ENCODE measurements at places on chromosomes 4 and X.
A peak's percentile ranks its signal among the peaks of the same experiment; 100 is the strongest.

DNA sequence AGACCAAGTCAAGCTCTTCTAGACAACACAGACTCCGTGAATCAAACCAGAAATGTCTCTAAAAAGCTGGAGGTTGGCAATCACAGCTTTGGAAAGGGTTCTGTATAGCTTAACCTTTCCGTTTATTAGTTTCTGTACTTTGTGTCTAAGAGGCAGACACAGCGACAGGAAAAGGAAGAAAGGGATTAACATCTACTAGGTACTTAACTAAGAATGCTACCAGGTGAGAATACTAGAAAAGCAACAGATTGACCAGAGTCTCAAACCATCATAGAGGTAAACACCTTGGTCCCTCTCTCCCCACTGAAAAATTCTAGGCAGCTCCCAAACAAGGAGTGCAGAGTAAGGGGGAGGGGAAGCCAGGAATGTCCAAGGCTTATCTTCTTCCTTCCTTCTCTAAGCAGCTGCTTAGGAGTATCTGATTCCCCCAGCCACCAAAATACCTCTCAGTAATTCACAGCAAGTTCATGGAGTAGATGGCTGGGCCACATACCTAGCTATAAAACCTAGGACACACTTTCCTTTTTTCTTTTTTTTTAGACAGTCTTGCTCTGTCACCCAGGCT, 80.8 kb downstream of the APBB2 start:
- no peak for DNase-seq

GRCh38 chrX:44908153-44908552, 35.2 kb downstream of the KDM6A start:
- peak; percentile 14 for DNase-seq

DNA sequence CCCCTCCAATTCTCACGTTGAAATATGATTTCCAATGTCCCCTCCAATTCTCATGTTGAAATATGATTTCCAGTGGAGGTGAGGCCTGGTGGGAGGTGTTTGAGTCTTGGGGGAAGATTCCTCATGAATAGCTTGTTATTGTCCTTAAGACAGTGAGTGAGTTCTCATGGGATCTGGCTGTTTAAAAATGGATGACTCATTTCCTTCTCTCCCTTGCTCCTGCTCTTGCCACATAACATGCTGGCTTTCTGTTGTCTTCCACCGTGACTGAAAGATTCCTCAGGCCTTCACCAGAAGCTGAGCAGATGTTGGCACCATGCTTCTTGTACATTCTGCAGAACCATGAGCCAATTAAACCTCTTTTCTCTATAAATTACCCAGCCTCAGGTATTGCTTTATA, 346.8 kb upstream of the TECRL start:
- no peak for DNase-seq

DNA sequence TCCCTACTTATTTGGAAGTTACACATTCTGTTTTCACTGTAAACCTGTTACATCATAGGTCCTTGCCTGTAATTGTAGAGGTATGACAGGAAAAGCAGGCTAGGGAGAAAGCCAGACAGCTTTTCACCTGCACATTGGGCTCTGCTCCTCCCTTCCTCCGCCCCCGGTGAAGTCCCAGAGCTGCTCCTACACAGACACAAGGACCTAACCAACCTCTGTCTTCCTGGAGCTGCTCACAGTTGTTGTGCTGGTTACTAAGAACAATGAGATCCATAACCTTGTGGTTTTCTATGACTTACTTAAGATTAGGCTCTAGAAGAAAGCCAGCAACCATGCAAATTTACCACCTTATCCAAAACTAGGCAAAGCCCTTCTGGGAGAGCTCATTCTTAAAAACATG, 40.0 kb downstream of the MOSPD2 start:
- no peak for DNase-seq

DNA sequence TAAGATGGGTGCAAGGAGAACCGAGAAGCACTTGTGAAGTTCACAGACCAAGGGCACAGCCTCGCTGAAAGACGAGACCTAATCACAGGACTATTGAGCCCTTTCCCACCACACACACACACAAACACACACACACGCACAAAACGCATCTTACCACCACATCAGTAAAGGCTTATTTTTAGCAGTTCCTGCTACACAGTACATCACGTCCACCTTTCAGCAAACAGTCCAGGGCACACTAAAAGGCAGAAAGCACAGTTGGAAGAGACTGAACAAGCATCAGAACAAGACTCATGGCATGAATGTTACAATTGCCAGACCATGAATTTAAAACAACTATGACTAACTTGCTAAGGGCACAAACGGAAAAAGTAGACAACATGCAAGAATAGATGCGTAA, 83.6 kb upstream of the MAPK10 start:
- no peak for DNase-seq

DNA sequence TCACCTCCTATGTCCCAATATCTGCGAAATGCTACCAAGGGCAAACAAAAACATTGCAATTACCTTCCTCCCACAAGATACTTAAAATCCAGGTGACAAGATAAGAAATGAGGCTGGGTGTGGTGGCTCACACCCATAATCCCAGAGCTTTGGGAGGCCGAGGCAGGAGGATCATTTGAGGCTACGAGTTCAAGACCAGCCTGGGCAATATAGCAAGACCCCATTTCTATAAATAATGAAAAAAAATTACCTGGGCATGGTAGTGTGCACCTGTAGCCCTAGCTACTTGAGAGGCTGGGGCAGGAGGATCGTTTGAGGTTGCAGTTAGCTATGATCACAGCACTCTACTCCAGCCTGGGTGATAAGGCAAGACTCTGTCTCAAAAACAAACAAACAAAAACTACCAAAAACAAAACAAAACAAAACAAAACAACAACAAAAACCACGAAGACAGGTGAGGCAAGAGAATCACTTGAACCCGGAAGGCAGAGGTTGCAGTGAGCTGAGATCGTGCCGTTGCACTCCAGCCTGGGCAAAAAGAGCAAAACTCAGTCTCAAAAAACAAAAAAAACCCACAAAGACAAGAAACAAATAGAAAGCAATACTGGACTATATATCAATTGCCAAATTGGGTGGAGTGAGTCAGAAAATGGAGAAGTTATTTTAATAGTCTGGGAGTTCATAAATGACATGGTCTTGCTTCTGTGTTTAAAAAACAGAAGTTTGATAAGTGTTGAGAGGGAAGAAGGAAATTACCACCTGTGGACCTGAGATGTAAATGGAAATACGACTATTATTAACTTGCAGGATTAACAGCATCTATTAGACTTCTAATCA, 176.5 kb downstream of the FBXW7 start:
- DNase-seq = no peak

DNA sequence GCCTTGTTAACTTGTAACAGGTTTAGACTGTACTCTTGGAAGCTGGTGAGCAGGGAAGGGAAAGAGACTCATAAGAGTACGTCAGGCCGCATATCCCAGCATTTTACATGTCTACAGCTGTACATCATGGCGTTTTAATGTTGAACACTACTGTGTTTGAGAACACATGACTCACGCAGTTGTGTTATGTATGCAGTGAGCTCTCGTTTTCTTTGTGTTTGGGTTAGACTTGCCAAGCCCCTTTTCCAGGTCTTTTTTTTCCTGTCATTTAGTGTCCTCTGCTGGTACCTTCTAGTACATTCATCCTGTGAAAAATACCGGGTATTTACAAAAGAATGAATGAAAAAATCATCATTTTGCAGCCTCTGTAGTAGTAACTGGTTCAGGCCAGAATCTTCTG, 35.3 kb downstream of the SMS start:
- no peak for DNase-seq

GRCh38 chr4:11565899-11566298, 137.2 kb upstream of the HS3ST1 start:
- no peak for DNase-seq

- DNase-seq = no peak
Measured at GRCh38 chrX:115957862-115958490, 212.6 kb upstream of the AGTR2 start.

DNA sequence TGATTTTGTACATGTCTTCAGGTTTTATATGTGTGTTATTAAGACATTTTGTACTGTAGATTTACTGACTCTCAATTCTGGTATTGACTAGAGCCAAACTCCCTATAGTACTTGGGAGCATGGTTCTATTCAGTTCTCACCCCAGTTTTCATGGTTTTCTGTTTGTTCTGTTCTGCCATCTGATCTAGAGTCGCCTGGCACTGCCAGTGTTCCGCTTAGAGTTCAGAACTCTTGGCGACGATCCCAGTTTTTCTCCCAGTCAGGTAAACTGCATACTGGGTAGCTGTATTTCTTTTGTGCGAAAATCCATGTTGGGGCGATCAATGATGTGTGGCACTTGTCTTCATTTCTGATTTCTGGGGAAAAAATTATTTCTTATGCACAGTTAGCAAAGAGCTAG, 78.0 kb downstream of the PHOX2B start:
- no peak for DNase-seq

GRCh38 chr4:102352781-102353180, 7.5 kb upstream of the SLC39A8 start:
- DNase-seq = no peak

GRCh38 chr4:152515678-152516077, 20.2 kb downstream of the FBXW7 start:
- DNase-seq = no peak

DNA sequence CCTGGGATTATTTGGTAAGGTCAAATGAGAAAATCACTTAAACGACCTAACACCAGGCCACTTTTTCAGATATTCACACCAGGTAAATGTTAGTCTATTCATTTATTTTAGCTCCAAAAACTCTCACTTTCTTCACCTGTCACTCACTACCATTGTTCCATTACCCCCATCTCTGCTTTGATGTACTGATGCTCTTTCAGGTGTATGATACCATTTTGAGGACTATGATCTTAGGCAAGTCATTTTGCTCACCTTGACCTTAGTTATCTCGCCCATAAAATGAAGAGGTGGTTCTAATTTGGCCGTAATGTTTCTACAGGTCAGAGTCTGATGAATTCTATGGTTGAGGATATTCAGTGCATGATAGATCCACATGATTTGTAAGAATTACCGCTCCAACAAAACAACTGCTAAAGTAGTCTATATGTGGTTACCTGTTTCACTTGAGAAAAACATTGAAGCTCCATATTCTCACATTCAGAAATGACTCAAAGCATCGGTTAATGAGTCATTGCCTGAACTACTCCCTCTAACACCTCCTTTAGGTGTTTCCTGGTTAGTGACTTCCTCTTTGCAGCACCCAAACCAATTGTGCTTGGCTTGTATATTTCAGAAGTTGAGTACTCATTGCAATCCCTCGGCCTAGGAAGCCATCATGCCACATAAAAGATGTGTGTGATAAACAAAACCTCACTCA, 4.5 kb downstream of the DTHD1 start:
- DNase-seq = no peak

GRCh38 chrX:144896323-144896722, 351.0 kb upstream of the SPANXN1 start:
- peak; percentile 10 for DNase-seq

- DNase-seq = no peak
Measured at GRCh38 chrX:2402361-2402690, 98.5 kb downstream of the DHRSX start.

DNA sequence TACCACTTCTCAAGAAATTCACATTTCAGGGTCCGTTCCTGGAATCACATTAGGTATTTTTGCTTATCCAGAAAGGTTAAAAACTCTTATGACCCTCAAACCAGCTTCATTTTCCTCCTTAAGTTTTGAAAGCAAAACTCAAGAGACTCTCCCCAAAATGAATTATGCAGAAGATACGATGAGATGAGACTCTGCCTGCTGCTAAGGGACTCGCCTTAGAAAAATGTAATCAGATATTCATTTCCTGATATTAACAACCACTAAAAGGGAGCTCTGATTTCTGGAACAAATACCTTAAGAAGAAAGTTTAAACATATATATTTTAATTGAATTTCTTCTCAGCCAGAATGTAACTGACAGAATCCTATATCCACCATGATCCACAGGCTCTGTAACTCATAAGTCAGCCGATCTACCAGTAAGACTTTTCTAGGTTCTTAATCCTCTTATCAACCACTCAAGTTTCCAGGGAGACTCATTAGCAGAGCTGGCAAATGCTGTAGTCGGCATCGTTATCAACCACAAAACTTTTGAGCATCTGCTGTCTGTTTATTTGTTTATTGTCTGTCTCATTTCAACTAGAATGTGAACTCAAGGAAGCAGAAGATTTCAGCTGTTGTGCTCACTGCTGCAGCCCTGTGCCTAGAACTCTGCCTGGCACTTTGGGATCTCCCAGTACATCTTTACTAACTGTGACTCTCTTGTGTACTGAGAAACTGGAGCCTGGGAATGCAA, 112.5 kb downstream of the LDB2 start:
- DNase-seq = no peak

DNA sequence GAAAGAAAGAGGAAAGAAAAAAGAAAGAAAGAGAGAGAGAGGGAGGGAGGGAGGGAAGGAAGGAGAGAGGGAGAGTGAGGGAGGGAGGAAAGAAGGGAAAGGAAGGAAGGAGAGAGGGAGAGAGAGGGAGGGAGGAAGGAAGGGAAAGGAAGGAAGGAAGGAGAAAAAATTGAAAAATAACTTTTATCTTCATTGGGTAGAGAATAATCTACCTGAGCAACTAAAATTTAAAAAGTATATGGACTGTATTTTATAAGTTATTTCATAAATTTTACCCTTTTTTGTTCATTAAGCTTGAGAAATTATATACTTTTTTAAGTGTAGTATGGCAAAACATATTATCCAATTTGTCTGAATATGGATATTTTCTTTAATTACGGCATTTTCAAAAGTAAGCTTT, 32.0 kb downstream of the ARSJ start:
- DNase-seq = no peak

DNA sequence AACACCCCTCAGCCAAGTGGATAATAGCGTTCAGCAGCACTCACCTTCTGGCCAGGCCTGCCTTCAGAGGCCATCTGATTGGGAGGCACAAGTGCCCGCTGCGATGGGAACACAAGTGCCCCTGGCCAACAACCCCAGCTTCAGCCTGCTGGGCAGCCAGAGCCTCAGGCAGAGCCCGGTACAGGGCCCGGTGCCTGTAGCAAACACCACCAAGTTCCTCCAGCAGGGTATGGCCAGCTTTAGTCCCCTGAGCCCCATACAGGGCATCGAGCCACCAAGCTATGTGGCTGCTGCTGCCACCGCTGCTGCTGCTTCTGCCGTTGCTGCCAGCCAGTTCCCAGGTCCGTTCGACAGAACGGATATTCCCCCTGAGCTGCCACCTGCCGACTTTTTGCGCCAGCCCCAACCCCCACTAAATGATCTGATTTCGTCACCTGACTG, 55.9 kb upstream of the MTM1 start:
- no peak for DNase-seq

DNA sequence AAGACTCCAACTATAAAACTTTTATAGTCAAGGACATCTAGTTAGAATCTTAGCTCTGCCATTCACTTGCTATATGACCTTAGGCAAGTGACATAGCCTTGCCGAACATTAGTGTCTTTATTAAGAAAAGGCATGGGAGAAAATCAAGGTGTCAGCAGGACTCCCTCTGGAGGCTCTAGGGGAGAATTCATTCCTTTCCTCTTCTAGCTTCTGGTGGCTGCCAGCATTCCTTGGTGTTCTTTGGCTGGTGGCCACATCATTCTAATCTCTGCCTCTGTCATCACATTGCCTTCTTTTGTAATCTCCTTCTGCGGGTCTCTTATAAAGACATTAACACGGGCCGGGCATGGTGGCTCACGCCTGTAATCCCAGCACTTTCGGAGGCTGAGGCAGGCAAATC, 99.8 kb downstream of the PPP1R2C start:
- DNase-seq = no peak

All from NAMALWA (cell line).